CD4-positive, CD25-positive, alpha-beta regulatory T cell (primary cell): ENCODE measurements at places on chromosomes 7 and 10.

- DNase-seq = no peak
Observed at GRCh38 chr7:4851459-4852422, 10.1 kb downstream of the PAPOLB start.

DNA sequence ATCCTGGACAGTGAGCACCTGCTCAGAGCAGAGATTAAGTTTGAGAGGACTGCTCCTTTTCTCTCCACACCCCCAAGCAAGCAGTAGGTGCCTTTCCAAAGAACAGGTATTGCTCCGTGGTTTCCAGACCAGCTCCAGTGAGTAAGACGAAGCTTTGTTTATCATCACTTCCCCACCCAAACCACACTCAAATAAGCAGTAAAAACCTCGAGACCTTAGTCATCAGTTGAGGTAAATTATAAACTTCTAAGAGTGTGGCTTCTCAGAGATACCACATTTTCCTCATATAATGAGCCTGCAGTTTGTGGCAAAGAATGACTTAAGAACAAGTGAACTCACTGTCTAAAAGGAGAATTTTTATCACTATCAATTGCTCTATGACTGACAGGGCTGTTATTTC lies 50.0 kb upstream of the GRB10 start:
- no peak for DNase-seq

GRCh38 chr7:83575436-83575835 lies 73.5 kb downstream of the SEMA3E start:
- no peak for DNase-seq

DNA sequence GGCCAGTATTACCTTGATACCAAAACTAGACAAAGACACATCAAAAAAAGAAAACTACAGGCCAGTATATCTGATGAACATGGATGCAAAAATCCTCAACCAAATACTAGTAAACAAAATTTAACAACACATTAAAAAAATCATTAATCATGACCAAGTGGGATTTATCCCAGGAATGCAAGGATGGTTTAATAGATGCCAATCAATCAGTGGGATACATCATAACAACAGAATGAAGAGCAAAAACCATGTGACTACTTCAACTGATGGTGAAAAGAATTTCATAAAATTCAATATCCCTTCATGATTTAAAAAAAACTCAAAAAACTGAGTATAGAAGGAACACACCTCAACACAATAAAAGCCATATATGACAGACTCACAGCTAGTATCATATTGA lies 25.2 kb upstream of the UBN2 start:
- DNase-seq = no peak

DNA sequence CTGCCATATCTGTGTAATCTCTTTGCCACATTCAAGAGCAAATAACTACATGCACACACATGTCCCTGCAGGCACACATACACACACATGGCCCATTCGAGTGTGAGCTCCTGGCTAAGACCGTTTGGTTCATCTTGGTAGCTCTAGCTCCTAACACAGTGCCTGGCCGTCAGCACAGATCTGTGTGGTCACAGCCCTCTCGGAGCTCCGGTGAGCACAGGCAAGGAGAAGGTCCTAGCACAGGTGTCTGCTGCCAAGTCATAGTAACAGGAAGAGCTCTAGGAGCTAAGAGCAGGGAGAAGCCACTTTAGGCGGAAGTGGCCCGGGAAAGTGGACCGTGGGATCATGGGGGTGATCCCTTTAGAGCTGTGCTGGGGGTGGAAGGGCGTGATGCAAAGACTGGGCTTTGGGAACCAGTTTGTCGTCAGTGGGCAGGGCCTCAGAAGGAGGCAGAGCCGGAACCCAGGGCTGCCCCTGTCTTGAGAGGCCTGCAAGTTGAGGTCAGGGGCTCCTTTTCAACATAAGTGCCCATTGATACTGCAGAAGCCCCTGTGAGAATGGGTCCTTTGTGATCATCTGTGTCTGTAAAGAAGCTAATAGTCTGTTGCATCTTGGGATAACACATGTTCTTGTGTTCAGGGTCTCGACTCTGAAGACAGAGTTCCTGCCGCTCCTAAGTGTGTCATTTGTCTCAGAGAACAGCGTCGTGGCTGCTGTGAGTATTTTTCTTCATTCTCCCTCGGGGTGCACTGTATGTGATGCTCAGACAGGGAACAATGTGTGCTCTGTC lies 16.6 kb upstream of the ARPC1B start:
- DNase-seq = no peak

- peak; percentile 50 for DNase-seq
Observed at GRCh38 chr7:107660381-107661080, at the start of gene SLC26A4. Gene SLC26A4, plus strand, starts transcription at chr7:107660828. Its CDS starts 814 bp downstream, at chr7:107661642.

- no peak for DNase-seq
Observed at GRCh38 chr10:91444211-91445182, 34.4 kb downstream of the HECTD2 start.

DNA sequence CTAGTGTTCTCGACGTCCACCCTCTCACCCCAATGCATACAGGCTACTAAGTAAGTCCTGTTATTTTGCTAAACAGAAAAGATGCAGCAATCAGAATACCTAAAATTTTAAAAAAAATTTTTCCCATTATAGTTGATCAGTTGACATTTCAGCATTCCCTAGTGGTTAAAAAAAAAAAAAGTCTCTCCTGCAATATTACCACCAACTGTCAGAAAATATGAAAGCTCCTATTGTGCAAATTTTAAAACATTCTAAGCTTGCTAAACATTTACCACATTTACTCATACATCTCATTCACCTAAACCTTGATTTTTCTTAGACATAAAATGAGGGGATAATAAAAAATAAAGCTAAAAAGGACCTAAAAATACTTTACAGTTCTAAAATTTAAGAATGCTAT lies 165.6 kb downstream of the AVL9 start:
- DNase-seq = no peak

DNA sequence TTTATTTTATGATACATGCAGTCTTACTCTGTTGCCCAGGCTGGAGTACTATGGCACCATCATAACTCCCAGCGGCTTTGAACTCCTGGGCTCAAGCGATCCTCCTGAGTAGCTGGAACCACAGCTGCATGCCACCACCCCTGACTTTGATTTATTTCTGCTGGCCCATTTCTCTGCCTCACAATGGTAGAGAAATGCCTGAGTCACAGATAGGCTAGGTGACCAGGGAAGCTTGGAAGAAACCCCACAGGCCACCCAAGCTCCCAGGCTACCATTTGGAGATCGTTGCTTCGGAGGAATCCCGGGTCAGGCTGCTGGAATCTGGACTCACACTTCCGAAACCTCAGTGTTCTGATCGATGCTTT lies 17.4 kb upstream of the BAIAP2L1 start:
- no peak for DNase-seq

GRCh38 chr7:3087243-3087755 lies 43.6 kb upstream of the CARD11 start:
- DNase-seq = no peak
